Bone marrow (tissue), 2 donors: ENCODE measurements at places on chromosomes 11 and 22.

- DNase-seq = peak; percentile 79
Measured at GRCh38 chr11:65553301-65554001, 4.7 kb downstream of the LTBP3 start.

DNA sequence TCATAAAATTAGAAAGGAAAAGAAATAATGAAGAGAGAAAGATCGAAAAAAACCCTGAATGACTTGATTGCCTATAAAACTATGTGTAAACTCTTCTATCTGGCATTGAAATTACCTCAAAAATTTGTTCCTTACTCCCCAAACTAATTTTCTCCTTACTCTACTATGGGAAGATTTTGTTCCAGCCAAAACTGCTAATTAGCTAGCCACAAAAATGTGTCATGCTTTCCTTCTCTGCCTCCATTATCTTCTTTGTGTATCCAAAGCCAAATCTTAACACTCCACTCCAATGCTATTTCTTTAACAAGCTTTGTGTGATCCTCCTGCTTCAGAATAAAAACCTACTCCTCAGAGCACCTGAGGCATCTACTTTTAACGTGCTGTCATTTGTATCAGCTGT, 831.2 kb downstream of the METTL15 start:
- no peak for DNase-seq

DNA sequence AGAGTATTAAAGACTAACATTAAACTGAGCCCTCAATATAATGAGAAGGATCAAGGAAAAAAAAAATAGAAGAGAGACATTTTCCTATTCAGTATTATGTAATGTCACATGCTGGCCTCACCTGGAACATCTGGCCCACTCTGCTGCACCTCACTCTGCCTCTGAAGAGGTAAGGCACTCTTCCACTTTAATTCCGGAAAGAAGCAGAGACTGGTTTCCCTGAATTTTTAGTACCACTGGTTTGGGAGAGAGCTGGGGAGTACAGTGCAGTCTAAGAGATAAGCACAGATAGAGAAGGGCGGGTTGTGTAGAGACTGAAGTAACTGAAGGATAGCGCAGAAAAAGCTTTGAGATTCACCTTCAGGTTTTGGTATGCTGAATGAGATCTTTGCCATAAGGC, 178.7 kb downstream of the SOX6 start:
- DNase-seq = no peak

GRCh38 chr11:75087319-75088305, 9.1 kb downstream of the OR2AT4 start:
- no peak for DNase-seq

DNA sequence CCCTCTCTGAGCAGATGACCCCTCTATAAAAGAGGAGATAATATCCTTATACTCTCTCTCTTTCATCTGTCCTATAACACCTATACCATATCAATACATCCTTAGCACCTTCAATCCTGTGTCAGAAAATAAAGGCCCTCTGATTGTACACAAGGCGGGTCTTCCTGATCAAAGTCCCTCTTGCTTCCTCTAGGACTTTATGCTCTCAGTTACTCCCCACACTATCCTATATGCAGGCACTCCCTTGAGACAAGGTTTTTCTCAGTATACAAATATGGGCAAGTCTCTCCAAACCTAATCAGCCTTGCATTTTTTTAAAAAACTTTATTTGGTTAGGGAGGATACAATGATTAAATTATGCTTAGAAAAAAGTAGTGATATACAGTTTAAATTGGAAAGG, 17.3 kb upstream of the HORMAD2 start:
- no peak for DNase-seq

DNA sequence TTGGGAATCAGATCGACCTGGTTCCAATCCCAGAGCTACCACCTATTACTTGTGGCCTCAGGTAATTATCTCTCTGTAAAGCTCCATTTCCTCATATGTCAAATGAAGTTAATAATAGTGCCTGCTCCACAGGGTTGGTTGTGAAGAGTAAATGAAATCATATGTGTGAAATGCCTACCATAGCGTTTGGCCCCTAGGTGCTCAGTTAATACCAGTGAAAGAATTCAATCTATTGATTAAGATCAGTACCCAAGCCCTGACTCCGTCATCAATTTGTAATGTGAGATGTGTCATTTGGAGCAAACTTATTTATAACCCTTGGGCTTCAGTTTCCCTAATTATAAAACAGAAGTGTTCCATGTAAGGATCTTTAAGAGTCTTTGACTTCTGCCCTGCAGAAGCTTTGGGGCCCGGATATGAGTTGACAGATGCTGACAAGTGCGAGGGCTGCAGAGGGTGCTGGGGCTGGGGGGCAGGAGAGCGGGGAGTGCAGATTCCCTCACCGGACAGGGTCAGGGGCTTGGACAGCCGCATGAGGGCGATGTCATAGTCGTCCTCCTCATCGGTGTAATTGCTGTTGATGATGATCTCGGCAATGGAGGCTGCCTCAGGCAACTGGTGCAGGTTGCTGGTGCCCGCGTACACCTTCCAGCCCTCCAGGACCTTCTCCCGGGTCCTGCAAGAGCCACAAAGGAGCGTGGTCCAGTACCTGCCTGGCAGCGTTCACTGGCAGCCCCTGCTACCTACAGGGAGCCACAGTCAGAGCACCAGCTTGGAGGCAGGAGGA, 20.9 kb downstream of the TMPRSS13 start:
- no peak for DNase-seq

- no peak for DNase-seq
Measured at GRCh38 chr11:49208006-49208721, at the start of gene FOLH1. Gene FOLH1, minus strand, starts transcription at chr11:49208602. Its CDS starts 193 bp downstream, at chr11:49208409.

DNA sequence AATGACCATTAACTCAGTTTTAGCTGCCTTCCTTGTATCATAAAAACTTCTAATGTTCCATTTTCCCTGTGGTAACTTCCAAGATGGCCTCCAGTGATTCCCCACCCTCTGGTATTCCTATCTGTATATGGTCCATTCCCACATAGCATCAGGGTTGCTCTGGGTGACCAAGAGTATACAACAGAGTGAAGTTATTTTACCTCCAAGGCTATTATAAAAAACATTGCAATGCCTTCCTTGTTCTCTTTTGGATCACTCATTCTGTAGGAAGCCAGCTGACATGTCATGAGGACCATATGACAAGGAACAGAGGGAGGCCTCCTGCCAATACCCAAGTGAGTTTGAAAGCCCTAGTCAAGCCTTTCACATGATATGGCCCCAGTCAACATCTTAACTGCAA, 30.1 kb downstream of the ZNF280B start:
- DNase-seq = no peak

DNA sequence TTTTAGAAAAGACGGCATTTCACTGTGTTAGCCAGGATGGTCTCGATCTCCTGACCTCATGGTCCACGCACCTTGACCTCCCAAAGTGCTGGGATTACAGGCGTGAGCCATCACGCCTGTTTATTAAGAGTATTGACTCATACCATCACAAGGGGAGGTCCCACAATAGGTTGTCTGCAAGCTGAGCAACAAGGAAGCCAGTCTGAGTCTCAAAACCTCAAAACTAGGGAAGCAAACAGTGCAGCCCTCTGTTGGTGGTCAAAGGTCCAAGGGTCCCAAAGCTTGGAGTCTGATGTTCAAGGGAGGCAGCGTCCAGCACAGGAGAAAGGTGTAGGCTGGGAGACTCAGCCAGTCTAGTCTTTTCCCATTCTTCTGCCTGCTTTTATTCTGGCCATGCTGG, 32.8 kb upstream of the LDLRAD3 start:
- no peak for DNase-seq

DNA sequence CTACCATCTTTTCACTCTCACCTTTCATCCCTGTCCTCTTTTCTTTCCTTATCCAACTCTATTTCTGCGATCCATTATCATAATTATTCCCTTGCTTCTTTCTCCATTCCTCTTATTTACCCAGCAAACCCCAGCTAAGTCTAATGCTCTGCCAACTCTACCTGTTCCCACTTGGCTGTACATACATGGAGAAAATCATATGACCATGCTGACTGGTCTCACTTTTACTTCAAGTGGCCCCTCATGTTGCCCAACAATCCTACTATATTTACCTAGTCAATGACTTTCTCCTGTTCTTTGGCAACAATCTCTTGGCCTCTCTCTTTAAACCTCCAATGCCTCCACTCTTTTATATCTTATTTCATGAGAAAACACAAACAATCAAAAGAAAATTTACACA, 94.1 kb downstream of the USP35 start:
- DNase-seq = no peak

DNA sequence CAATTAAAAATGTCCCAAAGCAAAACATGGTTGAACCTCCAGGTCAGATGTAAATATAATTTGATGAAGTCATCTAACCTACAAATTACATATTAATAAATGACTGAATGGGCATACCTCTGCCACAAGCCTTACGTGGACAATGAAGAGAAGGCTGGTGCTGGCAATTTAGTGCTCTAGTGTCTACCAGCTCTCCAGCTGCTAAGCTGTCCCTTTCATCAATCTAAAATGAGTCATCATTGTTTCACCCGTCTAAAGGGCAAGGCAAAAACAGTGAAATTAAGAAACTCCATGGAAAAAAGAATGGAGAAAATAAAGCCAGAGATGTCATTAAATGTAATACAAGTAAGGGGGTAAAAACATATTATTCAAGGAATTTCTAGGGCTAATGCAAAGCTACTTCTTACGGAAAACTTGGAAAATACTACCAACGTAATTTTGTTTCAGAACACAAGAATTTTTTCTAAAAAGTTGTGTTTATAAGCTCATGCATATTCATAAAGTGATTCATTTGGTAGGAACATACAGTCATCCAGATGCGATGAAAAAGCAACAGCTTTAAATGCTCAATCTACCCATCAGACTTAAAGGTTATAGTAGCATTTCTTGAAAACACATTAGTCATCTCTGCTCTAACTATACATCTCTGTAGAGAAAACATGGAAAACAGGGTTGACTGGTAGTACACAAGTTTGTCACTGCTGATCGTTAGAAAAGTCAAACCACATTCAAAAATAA, 71.5 kb downstream of the SIK3 start:
- no peak for DNase-seq

DNA sequence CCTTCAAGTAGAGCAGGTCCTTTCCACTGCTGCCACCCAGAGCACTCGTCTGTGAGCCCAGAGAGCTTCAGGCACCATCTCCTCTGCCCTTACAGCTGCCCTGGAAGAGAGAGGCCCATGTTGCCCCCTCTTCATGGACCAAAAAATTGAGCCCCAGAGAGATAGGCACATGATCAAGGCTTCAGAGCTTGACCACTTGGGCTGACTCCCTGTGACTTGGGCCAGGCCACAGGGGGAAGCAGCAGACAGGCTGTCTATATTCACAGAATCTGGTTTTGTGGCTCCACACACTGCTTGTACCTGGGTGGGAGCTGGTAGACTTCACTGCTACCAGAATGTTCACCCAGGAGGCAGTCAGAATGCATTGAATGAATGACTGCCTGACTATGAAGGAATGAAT, 58.2 kb downstream of the SMIM38 start:
- DNase-seq = no peak

- DNase-seq = no peak
Measured at GRCh38 chr11:1829039-1829820, 5.6 kb upstream of the SYT8 start.

DNA sequence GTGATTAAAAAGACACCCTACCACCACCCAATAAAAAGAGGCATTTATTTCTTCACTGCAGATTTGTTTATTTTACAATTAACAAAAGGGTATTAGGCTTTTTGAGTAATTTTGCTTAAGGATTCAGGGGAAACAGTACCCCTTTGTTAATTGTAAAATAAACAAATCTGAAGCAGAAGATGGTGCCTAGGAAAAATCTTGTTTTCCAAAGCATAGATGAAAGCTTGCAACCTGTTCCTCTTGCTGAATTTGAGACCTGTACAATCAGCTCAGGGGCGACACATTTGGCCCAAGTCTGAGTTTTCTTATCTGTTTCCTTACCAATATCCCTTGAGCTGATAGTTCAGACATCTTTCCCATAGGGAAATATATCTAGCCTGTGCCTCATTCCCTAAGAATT, 171.9 kb downstream of the GRIA4 start:
- no peak for DNase-seq

DNA sequence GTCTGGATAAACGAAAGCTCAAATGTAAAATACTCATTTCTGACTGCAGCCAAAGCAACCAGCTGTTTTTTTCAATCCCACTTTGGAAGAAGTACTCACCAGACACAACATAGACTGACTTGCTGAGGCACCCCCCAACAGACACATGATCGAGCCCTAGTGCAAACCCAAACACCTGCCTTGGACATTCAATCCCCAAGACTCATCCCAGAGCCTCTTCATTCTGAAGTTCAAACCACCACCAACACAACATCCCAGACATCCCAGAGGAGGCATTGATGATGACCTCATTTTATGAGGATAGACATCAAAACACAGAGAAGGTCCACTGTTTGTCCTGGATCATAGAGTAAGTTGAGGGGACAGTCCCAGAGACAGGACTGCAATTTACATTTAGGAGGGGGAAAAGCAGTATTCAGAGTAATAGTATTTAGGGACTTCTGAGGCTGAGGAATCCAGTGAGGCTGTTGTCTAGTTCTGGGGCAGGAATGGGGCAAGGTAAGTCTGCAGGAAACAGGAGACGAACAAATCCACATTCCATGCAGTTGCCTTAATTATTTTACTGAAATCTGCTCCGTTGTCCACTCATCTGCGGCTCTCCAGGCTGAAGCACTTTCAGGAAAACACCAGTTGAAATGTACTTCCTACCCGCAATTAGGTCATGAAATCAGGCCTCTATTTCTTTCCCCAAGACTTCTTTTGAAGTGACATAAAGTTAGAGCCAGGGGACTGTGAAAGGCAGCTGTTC, 54.8 kb downstream of the CLPB start:
- no peak for DNase-seq

GRCh38 chr11:31421820-31422219, 52.2 kb downstream of the DNAJC24 start:
- no peak for DNase-seq

- no peak for DNase-seq
Measured at GRCh38 chr22:25623851-25624250, 59.4 kb downstream of the GRK3 start.

DNA sequence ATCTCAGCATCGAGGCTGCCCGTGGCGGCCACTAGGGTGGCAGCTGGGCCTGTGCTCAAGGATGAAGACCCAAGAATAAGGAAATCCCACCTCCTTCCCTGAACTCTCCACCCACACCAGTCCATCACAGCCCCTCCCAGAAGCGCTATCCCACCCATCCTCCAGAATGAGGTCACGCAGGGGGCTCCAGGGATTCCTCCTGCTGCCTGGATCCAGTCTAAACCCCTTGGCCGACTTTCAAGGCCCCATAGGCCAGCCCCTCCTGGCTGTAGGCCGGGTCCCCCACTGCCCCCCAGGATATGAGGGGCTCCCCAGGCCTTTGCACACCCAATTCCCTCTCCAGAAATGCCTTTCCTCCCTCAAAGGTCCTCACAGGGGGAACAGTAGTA, 19.0 kb upstream of the SCGB1A1 start:
- DNase-seq = no peak

- DNase-seq = no peak
Measured at GRCh38 chr11:42992594-42992993, 319.2 kb upstream of the API5 start.

- no peak for DNase-seq
Measured at GRCh38 chr11:102929972-102930371, 25.6 kb downstream of the MMP13 start.
